ENCODE measurements at places on chromosomes 16 and 17.

DNA sequence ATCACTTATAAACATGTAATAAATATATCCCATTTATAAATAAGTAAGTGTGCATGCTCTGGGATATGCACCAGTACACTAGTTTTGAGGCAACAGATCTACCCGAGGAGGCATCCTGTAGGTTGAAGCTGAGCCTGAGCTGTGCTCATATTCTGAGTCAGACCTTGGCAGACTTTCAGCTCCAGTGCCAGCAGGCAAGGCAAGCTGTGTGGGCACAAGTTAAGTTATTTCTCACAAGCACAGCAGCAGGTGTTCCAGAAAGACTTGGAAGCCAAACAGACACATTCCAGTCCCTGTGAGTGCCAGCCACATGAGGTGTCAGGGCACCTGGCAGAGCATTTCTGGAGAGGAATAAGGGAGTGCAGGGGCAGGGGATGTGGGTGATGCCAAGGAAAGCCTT, 1.3 kb upstream of the CLEC19A start:
- no peak for DNase-seq

- DNase-seq = no peak
Observed at GRCh38 chr17:44575403-44575802, 18.1 kb downstream of the FZD2 start.

DNA sequence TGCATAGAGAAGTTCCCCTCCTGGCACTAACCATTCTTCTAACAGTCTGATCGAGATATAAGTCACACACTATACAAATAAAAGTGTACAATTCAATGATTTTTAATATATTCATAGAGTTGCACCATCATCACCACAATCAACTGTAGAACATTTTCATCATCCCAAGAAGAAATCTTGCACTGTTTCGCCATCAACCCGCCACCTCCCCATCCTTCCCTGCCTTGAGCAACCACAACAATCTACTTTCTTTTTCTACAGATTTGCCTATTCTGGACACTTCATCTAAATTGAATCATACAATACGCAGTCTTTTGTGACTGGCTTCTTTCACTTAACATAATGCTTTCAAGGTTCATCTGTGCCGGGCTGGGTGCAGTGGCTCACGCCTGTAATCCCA, 33.0 kb upstream of the GUCY2D start:
- DNase-seq = no peak

- DNase-seq = no peak
Observed at GRCh38 chr16:24253192-24253591, 2.9 kb upstream of the CACNG3 start.

DNA sequence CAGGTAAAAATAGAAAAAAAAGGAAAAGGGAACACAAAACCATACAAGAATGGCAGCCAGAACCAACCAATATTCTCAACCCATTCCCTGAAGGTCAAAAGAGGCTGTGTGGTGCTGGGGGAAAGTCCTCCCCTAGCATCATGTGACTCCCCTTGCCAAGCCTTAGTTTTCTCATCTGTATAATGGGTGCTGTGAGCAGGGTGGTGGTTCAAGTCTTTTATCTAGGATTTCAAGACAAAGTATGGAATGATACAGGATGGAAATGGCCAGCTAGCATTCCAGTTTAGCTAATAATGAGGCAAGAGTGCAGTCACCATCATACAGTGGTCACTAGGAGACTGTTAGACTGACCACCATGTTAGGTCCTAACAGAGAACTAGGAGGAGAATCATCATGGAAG, 20.7 kb downstream of the PSMB3 start:
- no peak for DNase-seq

GRCh38 chr17:4715063-4715744, 4.8 kb downstream of the ARRB2 start:
- no peak for DNase-seq

DNA sequence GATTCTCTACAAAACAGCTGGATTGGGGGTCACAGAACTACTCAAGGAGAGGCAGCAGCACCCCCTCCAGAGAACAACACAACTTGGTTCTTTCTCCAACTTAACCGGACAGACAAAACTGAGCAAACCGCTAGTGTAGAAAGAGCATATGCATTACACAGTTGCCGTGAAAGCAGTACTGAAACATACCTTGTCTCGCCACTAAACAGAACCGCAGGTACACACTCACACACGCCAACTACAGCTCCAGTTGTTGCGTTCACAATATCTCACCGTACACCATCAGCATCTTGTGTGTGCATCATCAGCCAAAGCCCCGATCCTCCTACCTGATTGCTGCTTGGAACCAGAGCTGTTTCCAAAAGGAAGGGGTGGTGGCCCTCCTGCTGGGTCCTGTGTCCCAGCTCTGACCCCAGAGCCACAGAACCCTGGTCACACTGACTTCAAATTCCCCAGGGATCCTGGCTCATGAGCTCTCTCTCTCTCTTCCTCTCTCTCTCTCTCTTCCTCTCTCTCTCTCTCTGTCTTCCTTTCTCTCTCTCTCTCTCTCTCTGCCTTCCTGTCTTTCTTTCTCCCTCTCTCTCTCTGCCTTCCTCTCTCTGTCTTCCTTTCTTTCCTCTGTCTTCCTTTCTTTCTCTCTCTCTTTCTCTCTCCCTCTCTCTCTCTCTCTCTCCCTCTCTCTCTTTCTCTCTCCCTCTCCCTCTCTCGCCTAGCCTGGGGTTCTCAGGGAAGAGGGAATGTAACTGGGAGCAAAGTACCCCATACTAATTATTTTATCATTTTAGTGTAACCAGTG, 8.4 kb downstream of the PIMREG start:
- DNase-seq = no peak

GRCh38 chr17:51097708-51098446, 22.8 kb downstream of the SPAG9 start:
- no peak for DNase-seq

DNA sequence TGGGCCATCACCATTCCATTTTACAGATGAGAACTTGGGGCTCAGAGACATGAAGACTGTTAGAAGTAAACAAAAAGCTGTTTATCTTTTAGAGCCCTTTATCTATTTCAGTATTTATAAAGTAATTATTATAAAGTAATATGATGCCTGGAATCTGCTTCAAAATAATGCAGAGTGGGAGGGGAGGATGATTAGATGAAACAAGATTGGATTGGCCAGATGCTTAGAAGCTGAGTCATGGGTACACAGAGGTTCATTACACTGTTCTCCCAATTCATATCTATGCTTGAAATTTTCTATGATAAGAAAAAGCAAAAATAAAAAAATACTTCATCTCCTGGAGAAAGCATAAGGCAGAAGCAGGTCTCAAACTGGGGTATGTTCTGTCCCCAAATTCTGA, 29.4 kb downstream of the TOM1L2 start:
- DNase-seq = no peak

DNA sequence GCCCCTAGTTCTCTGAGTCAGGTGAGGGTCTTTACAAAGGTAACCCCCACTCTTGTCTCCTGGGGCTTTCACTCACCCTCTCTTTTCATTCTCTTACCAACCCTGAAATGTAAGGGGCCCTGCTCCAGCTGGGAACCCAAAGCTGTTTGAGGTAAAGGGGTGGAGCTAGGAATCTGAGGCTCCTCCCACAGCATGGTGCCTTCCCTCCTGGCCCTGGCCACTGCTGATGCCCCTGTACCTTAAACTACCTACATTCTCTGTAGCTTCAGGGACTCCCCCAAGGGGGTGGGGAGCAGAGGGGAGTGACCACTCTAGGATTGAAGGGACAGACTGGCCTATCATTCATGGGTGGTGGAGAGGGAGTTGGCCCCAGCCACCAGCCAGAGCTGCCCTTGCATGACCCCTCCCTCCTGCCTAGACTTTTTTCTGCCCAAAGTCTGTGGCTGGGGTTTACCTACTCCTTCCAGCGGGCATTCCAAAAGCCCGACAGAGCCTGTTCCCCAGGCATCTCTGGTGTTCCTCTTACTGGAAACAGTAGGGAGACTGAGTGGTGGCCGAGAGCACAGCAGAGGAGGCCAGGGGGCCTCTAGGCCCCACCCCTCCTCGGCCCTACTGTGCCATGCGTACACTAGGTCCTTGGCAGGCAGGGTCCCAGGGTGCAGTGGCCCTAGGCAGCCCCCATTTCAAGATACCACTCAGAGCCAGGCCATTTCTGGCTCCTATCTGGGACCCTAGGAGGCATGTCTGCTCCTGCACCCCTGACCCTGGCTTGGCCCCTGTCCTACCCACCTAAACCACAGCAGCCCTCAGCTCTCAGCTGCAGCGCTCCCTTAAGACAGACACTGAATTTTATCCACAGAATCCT, 9.5 kb downstream of the DOK4 start:
- no peak for DNase-seq

DNA sequence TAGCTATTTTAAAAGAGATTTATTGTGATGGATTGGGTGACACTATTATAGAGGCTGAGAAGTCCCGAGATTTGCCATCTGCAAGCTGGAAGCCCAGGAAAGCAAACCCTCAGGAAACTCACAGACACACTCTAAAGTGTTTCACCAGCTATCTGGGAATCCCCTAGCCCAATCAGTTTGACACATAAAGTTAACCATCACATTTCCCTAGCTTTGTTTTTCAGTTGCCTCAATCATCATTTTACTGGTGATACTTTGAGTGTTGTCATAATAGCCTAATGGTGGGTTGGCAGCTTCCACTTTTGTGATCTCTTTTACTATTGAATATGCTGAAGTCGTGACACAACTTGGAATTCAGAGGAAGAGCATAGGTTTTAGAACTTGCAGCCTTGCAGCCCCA, 1.8 kb downstream of the SGF29 start:
- DNase-seq = no peak

DNA sequence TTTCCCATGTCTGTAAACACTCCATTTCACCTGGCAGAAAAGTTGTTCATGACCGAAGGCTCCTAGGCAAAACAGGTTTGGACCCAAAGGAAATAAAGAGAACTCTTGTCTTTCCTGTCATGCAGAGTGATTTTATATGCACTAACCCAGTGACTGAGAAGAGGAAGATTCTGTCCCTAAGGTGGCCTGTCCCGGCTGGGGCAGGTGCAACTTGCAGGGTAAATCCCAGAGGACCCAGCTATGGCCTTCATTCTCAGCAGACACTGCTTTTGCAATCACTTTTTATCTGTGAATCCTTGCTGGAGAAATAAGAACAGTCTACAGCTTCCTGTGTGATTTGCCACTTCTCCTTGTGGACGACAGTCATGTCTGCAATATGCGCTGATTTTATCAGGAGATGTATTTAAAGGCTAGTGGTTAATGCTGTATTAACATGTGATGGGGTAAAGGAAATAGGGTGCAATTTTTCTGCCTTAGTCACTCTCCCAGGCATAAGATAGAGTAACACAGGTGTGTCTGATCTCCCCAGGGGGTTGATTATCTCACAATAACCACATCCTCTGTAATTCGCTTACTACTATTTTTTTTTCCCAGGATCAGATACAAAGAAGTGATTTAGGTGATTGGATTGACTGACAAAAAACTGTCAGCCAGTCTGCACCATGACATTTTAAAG, 696.8 kb upstream of the SOX9 start:
- no peak for DNase-seq

DNA sequence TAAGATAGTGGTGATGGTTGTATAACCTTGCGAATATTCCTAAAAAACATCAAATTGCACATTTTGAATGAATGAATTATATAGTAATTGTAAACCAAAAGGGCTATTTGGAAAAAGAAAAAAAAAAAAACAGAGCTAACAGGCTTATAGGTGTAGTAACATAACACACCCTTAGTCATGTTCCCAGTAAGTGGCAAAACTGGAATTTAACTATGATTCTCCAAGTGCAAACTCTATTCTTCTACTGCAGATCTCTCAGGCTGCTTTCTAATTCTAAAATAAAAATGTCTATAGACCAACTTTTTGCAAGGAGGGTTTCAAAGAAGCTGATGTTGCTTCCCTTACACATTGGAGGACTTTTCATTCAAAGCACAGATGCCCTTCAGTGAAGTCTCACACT, 293.2 kb upstream of the MON1B start:
- DNase-seq = no peak

DNA sequence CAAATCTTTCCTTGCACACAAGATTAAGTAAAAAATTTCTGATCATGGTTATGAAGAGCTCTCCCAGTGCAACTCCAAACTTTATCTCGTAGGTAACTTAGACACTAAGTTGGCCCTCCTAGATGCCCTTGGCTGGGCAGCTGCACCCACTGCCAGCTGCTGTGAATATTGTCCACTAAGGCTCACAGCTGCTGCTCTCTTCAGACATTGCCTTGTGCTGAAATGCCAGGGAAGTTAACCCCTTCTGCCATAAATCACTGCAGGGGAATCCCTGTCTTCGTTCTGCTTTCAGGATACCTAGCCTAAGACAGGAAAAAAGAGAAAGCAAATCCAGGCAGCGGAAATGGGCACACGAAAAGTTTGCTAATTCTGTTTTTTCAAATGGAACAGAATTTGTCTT, 106.4 kb downstream of the IRX5 start:
- no peak for DNase-seq

- no peak for DNase-seq
Observed at GRCh38 chr17:40348562-40349476, 15.7 kb downstream of the GJD3 start.

GRCh38 chr17:61805399-61805798, 57.9 kb downstream of the BRIP1 start:
- DNase-seq = no peak

DNA sequence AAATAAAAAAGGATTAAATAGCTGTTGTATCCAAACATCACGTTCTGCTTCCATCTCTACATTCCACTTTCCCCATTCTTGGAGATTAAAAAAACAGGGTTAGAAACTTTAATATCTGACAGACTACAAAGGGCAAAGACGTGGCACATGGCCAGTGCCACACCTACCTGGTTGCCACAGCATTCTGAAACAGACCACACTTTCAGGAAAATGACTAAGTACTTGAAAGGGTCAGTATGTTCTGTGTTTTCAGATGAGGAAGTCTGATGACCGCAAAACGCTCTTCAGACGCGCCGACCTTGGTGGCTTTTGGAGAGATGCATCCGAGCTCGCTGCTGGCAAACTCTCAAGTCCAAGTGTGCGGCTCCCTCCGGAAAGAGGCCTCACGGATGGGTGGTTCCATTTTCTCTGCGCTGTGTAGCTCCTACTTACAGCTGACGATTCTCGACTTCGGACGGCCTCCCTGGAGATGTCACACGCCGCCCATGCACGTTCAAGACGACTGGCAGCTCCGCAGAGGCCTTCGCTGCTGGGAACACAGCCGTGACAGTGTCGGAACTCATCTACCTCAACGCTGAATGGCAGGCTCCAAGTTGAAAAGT, 15.5 kb downstream of the MAP1LC3B start:
- DNase-seq = peak; percentile 88

Measured in kidney (tissue), 22 donors.